HuH-7.5 (cell line): ENCODE measurements at places on chromosomes 1 and 21.

DNA sequence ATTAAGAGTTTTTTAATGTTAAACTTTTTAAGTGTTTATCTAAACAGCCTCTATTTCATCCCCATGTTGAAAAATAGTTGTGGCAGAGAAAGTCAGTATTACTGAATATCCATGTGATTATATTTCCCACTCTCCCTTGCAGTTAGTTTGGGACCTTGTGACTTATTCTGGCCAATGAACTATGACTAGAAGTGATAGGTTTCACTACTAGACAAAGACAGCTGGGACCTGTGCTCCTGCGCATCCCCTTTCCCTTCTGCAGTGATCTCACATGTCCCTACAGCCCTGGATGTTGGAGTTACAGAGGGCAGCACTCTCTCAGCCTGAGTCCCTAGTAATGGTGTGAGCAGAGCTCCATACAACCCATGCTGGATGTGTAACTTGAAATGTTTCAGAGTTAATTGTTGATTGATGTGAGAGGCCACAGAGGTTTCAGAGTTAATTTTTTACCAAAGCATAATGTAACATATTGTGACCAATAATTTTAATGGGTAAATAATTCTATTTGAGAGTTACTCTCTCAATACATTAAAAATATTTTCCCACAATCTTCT lies 18.7 kb upstream of the SAMD13 start:
- DNase-seq: no peak

DNA sequence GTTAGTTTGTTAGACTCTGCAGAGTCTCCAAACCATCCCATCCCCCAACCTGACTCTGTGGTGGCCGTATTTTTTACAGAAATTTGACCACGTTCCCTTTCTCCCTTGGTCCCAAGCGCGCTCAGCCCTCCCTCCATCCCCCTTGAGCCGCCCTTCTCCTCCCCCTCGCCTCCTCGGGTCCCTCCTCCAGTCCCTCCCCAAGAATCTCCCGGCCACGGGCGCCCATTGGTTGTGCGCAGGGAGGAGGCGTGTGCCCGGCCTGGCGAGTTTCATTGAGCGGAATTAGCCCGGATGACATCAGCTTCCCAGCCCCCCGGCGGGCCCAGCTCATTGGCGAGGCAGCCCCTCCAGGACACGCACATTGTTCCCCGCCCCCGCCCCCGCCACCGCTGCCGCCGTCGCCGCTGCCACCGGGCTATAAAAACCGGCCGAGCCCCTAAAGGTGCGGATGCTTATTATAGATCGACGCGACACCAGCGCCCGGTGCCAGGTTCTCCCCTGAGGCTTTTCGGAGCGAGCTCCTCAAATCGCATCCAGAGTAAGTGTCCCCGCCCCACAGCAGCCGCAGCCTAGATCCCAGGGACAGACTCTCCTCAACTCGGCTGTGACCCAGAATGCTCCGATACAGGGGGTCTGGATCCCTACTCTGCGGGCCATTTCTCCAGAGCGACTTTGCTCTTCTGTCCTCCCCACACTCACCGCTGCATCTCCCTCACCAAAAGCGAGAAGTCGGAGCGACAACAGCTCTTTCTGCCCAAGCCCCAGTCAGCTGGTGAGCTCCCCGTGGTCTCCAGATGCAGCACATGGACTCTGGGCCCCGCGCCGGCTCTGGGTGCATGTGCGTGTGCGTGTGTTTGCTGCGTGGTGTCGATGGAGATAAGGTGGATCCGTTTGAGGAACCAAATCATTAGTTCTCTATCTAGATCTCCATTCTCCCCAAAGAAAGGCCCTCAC lies at the start of gene OLIG2:
Gene OLIG2, plus strand, starts transcription at position 447 of the 954 bp plus-strand sequence. CDS start 928 bp downstream, outside the sequence.
- DNase-seq: no peak

GRCh38 chr1:6330410-6330911 lies 63.1 kb downstream of the ACOT7 start:
- no peak for DNase-seq

GRCh38 chr1:175338387-175339135 lies 146.0 kb upstream of the KIAA0040 start:
- peak; percentile 16 for DNase-seq

GRCh38 chr1:117821774-117822482 lies 107.5 kb downstream of the GDAP2 start:
- DNase-seq: no peak

DNA sequence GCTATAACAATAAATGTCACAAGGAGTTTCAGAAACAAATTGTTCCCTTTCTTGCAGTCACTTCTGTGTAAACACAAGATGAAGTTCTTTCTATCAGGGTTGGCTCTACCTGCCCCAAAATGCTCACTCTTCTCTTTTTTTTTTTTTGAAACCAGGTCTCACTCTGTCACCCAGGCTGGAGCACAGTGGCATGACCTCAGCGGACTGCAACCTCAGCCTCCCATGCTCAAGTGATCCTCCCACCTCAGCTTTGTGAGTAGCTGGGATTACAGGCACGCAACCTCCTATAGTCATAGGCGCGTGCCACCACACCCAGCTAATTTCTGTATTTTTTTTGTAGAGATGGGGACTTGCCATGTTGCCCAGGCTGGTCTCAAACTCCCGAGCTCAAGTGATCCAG lies 10.5 kb upstream of the CTNNBIP1 start:
- no peak for DNase-seq

- DNase-seq: no peak
These were observed 16.5 kb upstream of the OVAAL start for GRCh38 chr1:180542113-180542837.

DNA sequence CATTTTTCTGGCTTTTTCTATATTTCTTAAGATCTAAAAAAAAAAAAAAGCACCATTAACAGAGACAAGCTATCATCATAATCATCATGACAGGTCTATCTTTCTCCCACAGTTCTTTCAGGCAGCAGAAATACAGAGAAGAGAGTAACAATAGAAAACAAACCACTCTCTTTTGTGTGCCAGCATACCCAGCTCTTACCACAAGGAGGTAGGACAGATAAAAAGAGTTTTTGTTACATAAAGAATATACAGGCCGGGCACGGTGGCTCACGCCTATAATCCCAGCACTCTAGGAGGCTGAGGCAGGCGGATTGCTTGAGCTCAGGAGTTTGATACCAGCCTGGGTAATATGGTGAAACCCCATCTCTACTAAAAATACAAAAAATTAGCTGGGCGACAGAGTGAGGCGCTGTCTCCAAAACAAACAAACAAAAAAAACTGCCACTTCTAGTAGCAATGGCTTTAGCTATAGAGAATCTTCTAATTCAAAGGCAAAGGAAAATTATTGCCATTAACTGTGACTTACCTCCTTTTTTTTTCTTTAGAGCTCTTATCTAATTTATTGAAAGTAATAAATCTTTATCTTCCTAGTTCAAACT lies 39.7 kb downstream of the ANKRD13C start:
- no peak for DNase-seq

DNA sequence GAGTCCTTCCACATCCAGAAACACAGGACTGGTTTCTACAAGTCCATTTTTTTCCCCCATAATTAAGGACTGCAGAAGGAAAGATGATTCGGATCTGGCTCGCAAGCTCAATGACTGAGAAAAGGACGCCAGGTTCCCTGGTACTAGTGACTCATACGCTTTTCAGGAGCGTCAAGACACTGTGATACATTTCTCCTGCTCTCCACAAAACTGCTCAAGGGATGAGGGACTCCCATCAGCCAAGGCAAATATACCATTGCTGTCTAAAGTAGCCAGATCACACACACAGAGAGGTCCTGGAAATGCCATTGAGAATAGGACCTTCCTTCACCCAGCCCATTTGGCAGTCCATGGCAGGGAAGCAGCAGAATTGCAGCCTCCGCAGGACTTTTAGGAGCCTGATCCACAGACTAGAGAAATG lies 253.6 kb upstream of the IRF2BP2 start:
- no peak for DNase-seq

DNA sequence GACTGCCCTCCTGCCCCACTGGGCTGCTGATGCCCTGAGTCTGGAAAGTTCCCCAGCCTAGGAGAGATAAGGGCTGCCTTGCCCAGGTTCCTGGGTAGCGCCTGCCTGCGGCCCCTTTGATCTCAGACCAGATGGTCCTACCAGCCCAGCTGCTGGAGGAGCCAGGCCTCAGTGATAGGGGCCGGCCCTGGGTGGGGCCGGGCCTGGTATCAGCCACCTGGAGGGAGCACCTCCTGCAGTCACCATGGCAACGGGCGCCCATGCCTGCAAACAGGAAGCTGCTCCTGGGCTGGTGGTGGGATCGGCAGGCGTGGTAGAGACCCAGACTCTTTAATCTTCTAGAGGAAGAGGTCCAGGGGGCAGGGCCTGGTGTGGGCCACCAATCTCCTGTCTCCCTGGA lies 119.7 kb upstream of the WNT4 start:
- no peak for DNase-seq

GRCh38 chr1:226945106-226945857 lies 5.2 kb downstream of the COQ8A start:
- no peak for DNase-seq

DNA sequence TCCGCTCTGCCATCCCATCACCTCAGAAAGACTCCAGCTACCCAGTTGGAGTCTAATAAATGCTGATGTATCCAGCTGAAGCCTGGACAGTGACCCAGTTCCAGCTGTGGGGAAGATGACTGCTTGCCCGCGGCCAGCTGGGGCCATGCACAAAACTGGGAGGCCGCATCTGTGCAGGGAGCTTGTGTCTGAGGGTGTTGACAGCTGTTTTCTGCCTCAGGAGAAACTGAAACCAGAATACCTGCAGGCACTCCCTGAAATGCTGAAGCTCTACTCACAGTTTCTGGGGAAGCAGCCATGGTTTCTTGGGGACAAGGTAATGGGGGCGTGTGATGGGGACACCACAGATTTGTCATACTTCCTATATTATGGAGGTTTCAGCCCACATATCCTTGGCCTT lies 3.2 kb downstream of the GSTM2 start:
- DNase-seq: no peak
